CD4-positive, alpha-beta memory T cell (primary cell): ENCODE measurements at places on chromosomes 11 and 22.
A peak's percentile ranks its signal among the peaks of the same experiment; 100 is the strongest.

DNA sequence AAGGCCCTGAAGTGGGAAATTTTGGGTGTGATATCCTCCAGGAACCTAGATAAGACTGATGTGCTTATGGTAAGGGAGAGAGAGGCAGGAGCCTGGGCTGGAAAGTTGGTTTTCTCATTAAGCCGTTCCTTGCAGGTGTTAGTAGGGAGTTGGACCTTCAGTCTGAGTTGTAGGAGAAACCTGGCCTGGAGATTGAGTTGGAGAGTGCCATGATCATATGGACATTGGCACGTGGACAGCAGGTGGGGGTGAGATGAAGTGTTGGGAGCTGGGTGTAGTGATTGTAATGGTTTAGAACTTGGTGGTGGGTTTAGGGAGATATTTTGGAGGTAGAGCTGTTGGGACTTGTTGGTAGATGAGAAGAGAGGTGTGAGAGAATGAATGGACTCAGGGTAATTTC lies 4.9 kb downstream of the PPP6R2 start:
- DNase-seq = peak; percentile 11

DNA sequence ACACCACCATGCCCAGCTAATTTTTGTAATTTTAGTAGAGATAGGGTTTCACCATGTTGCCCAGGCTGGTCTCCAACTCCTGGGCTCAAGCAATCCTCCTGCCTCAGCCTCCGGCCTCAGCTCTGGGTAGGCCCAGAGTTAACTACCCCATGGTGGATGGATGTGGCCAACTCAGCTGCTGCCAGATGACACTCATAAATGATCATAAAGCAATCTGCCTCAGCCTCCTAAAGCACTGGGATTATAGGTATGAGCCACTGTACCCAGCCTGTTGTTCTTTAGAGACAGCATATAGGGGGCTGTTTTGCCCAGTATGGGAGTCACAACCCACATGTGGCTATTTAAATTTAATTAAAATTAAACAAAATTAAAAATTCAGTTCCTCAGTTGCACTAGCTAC lies 54.3 kb downstream of the LARGE1 start:
- DNase-seq = no peak

DNA sequence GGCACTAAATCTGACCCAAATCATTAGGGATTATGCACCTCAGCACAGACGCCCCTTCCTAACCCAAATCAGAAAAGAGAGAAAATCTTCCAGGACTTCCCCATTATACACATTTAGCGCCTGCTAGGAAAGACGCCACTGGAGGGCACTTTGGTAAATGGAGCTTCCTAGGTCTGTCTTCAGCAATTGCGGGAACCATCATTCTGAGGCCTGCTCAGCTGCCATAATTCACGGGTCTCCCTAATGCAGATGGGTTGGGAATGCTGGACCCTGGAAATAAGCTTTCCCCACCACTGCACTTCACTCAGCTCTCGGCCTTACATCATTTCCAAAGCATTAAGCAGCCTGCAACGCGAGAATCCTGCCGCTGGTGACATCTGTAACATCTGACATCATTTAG lies 86.2 kb upstream of the OPCML start:
- no peak for DNase-seq

DNA sequence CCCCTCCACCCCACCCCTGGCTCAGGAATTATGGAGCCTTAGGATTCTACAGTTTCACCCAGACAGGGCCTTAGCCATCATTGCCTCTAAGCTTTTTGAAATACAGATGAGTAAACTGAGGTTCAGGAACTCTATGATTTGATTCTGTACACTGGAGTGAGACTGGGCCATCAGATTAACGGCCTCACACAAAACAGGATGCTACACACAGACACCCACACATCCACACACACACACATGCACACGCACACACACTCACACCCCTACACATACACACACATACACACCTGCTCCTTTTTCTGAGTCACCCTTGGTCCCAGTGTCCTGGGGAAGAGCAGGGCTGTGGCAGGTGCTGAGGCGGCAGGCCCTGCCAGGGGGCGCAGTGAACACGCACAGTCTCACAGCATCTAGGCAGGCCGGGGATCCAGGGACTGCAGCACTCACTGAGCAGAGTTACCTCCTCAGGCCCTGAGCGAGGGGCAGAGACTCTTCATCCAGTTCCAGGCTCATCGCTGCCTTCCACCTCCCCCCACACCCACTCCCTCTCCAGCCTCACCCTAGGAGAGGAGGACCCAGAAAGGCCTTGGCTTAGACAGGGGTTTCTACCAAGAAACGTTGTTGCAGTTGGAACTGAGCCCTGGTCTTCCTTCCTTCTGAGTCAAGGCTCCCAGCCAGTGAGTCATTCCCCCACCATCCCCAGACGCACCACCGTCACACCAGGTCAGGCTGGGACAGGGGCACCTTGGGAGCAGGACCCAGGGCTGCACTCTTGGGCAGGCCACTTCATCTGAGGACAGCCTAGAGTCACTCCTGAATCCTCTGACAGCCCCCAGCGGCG lies 89.8 kb upstream of the PARVA start:
- DNase-seq = no peak

- no peak for DNase-seq
These were observed 10.0 kb downstream of the SNX32 start for GRCh38 chr11:65843811-65844210.
